ENCODE measurements at places on chromosomes 13 and 19.

GRCh38 chr19:49106648-49107135 is 7.5 kb upstream of the LIN7B start:
- peak; percentile 20 for DNase-seq

GRCh38 chr13:78197231-78197630 is 278.6 kb upstream of the EDNRB start:
- DNase-seq: no peak

GRCh38 chr19:18306209-18306887 is 16.5 kb downstream of the LSM4 start:
- DNase-seq: no peak

- no peak for DNase-seq
Observed at GRCh38 chr13:76579701-76580100, 306.5 kb downstream of the KCTD12 start.

DNA sequence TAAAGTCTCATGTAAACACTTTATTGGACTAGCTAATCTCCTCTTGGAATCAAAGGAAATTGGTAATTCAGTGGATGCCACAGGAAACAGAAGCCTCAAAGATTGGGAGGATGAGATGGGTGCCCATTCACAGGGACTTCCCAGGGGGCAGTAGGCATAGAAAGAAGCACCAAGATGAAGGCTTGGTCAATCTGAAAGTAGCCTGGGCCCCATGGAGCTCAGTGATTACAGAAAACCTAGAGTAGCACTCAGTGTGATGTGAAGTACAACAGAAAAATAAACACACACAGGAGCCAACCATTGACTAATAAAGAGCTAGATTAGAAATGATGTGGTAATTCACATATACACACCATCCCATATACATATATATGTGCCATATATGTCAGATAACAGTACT is 560.6 kb downstream of the TBC1D4 start:
- no peak for DNase-seq

DNA sequence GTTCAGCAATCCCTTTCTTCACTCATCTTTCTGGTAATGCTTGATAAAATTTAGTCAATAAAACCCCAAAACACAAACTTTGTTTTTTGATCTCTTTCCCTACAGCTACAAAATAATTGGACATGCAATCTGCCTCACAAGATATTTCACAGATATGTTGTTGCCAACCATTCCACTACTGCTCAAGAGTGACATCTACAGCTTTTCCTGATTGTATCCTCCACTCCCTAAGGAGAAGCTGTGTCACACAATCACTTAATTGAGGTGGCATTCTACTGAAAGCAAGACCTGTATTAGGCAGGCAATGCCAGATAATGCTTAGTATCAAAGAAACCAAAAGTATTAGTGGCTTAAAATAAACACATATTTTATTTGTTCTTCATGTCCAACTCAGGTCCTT is 1646.2 kb upstream of the SPRY2 start:
- DNase-seq: no peak

DNA sequence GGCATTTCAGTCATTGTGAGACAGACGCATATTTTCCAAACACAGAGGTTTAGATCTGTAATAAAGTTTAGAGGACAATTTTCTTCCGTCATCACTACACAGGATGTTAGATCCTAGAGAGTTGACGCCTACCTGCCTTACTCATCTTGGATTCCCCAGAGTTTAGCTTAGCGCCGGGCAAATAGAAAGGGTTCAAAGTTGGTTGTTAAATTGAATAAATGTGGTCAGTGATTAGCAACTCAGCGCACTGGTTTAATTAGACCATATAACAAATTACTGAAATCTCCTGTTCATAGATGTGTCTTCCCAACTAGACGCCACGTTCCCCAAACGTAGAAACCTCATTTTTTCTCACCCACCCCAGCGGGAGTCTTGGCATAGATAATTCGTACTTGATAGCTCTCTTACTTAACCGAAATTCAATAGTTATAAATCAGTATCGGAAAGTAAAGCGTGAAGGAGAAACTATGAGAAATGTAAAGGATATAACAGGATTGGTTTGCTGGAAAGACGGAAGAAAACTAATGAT is 726 bp upstream of the UFM1 start:
- DNase-seq: no peak

DNA sequence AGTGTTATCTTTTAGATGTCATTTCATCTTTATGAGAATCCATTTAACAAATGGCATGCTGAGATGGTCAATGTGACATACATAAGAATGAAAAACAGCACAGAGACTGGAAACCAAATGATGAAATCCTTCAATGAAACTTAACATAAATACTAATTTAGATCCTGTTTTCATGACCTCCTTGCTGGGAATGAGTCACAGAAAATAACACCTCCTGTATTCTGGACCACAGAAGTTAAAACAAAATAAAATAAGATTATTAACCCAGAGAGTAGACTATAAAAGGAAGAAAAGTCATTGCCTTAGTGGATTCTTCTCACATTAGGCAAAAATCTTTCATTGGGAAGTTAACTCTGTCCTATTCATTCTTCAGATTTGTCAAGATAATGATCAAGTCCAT is 1.6 kb downstream of the DIAPH3 start:
- DNase-seq: no peak

DNA sequence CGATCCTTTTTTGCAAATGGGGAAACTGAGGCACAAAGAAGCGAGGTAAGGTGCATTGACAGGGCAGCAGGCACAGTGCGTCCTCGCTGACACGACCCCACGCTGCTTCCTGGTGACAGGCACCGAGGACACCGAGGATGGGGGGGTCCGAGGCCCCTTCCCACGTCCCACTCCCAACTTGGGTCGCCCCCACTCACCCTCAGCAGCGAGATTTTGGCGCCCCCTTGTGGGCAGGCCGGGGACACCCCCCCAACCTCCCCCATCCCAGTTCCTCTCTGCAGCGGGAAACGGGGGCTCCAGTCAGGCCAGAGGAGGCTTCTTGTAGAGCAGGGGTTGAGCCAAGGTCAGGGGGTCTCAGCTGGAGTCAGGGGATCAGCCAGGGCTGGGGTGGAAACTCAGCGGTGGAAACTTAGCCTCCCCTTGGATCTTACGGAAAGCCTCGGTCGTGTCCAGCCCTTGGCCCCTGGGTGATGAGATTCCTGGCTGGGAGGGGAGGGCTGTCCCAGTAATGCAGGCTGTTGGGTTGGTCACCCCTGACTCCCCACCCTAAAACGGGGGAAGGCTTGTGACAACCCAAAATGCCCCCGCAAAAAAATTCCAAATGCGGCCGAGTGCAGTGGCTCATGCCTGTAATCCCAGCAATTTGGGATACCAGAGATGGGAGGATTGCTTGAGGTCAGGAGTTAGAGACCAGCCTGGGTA is 8.2 kb downstream of the SMIM24 start:
- DNase-seq: no peak

DNA sequence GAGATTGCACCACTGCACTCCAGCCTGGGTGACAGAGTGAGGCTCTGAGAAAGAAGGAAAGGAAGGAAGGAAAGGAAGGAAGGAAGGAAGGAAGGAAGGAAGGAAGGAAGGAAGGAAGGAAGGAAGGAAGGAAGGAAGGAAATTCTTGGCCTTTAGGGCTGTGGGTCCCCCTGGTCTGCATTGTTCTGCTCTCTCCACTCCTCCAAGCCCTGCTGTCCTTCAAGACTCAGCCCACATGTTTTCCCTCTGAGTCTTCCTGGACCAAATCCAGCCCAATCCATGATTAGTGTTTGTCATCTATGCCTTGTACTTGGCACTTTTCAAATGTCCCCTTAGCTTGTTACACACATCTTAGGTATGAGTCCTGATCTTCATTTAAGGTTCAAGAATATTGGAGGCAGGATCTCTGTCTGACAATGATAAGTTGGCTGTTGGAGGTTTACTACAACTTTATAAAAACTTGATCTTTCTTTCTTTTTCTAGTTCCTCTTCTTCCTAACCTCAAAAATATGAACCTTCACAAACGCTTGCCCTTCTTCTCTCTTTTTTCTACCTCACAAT is 48.8 kb upstream of the INTS6 start:
- no peak for DNase-seq

GRCh38 chr19:1917146-1917545 is 11.9 kb downstream of the ADAT3 start:
- DNase-seq: no peak

GRCh38 chr13:30305456-30305970 is 1.8 kb downstream of the KATNAL1 start:
- no peak for DNase-seq

DNA sequence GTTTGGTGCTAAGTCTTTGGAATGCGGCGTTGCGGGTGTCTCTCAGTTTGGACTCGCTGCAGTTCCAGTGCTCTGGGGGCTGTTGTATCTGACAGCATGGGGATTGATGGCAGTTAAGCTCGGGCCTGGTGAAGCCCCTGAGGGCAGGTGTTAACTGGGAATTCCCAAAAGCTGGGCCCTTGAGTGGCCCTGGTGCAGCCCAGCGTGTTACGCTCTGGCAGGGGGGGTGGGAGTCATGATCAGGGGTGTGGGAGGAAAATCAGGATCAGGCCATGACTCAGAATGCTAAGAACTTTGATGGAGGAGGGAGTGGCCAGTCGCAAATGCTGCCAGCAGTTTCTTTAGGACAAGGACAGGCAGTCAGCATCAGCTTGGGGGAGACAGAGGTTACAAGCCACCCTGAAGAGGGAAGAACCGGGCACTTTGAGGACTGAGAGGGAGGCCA is 19.6 kb downstream of the AP2A1 start:
- DNase-seq: no peak

- DNase-seq: no peak
Observed at GRCh38 chr13:100941377-100942368, 267.1 kb upstream of the TMTC4 start.

DNA sequence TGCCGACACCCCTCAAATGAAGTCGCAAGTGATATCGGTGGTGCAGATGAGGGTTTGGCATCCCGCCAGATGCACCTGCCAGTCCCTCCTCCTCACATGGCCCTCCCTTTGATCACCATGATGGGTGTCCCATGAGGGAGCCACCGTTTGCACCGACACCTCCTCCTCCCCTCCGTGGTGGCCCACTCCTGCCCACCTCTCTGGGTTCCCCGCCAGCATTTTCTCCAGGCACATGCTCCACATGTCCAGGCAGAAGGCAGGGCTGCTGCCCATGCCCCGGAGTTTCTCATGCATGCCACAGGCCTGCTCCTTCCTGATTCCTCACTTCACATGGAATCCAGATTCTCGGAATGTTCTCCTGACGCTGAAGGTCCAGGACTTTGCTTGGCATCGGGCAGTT is 49.3 kb downstream of the COL4A2 start:
- DNase-seq: no peak

GRCh38 chr19:21856773-21857514 is 21.0 kb upstream of the ZNF43 start:
- no peak for DNase-seq

GRCh38 chr19:52936151-52936953 is 13.1 kb upstream of the ZNF888 start:
- DNase-seq: no peak

GRCh38 chr13:96041326-96042110 is 11.7 kb downstream of the UGGT2 start:
- no peak for DNase-seq

DNA sequence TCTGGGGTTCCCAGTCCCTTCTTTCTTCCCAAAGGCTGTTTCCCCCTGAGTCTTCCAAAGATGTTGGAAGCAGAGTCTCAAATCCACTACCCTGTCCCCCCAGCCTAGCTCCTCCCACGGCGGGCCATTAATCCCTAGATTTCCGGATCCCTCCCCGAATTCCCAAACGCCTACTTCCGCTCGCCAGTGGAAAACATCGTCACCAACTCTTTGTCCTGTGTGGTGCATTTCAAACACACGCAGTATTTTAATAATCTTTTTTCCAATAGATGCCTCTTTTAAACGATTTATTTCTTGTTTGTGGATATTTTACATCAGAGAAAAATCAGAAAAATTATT is 610 bp downstream of the ZNF791 start:
- no peak for DNase-seq

DNA sequence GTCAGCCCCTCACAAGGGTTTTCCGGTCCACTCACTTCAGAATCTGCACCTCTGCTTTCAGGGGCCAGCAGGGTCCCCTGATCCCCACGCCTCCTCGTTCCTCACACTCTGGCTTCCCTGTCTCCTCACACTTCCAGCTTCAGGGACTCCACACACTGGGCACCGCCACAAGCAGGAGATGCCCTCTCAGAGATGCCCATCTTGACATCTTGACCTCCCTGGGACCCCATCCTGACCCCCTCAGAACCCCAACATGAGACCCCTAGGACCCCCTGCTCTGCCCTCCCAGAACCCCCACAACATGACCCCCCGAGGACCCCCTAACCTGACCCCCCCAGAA is 2.7 kb downstream of the MAP2K2 start:
- DNase-seq: no peak

GRCh38 chr19:38617283-38617763 is 430 bp downstream of the MAP4K1 start:
- DNase-seq: no peak

DNA sequence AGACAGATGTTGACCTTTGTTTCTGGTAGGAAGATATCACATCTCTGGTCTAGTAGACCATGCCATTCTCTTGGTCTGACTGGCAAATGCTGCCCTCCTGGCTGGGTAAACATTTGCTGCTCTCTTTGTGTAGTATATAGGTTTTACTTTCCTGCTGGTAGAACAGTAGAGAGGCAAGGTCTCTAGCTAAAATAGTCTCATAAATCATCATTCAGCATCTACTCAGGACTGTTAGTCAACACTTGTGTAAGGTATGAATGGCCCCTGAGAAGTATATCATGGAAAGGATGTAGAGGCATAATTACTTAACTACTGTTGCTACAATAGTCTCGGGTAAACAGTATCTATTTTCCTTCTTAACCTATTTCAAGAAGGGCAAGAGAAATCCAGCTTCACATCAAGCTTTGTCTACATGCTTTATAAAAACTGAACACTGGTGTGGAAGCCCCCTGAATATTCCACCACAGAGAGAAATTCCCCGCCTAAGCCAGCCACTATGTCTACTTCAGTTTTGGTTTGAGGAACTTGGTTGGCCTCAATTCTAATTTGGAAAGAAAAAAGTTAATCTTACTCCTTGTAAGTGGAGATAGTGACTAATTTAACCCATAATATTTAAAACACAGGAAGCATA is 18.4 kb upstream of the MYCBP2 start:
- DNase-seq: no peak

- peak; percentile 2 for DNase-seq
Observed at GRCh38 chr19:55116232-55116858, 1.1 kb downstream of the PPP1R12C start.

- DNase-seq: no peak
Observed at GRCh38 chr13:92028695-92029094, 630.3 kb downstream of the GPC5 start.

- DNase-seq: peak; percentile 35
Observed at GRCh38 chr13:101919541-101920181, 467.2 kb downstream of the ITGBL1 start.

- no peak for DNase-seq
Observed at GRCh38 chr19:40716031-40716481, 630 bp downstream of the COQ8B start.

DNA sequence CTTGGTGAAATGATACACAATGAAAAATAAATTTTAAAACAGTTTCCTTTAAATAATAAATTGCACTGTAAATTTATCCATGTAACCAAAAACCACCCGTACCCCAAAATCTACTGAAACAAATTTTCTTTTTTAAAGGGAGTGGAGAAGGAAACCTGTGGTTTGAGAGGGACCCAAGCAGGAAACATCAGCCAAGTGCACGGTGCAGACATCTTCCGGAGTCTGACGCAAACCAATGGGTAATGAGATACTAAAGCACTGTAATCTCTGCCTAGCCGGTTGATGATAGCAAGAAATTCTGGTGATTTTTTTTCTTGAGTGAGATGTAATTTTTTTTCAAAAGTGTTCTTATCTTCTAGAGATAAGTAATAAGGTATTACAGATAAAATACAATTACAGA is 115.4 kb downstream of the ABCC4 start:
- DNase-seq: no peak

- no peak for DNase-seq
Observed at GRCh38 chr19:31140717-31141116, 208.5 kb downstream of the TSHZ3 start.
